Hindlimb muscle (tissue), 1 donor: ENCODE measurements at places on chromosomes 12 and 14.

- DNase-seq, result no peak
These were observed 188.0 kb downstream of the TTC8 start for GRCh38 chr14:89012282-89013097.

DNA sequence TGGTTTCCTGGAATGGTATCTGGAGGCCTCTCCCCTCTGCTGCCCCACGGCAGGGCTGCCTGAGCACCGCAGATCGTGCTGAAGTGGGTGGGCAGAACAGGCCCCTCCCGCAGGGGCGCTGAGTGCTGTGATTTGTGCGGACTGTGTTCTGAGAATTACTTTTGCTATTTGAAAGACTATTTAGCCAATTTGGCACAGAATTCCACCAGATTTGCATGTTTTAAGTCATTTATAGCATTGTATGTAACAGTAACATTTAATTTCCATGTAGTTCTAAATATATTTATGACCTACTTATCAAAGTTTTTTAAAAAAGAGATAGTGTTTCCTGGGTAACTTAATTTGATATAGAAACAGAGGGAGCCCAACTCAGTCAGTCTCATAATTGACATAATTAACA, 55.3 kb downstream of the TNFAIP2 start:
- DNase-seq, result no peak

GRCh38 chr12:10736463-10736862, 13.3 kb upstream of the YBX3 start:
- DNase-seq, result no peak

DNA sequence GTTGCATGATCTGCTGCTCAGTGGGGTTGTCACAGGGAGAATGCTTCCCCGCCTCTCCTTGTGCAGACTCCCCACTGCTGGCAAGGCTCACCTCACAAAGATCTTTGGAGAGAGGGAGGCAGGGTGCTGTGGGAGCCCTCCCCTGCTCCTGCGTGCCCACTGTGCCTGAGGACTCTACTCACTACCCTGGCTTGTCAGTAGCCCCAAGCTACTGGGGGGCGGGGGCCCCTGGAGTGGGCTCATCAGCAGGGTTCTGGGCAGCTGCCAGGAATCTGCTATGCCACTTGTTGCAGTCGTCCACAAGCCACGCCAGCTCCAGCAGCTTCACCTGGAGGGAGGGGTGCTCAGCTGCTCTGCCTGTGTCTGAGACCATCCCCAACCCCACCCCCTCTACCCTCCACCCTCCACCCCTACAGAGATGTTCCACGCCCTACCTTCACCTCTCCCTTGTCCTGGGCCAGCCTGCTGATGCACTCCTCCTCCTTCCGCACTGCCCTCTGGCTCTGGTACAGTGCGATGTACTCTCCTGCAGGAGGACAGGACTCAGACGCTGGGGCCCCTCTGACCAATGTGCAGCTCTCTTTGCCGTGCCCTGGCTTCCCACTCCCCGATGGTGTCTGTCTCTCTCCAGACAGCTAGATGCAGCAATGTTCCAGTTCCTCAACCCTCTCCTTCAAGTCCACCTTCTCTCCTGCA, 14.2 kb upstream of the BLTP3B start:
- DNase-seq, result no peak

DNA sequence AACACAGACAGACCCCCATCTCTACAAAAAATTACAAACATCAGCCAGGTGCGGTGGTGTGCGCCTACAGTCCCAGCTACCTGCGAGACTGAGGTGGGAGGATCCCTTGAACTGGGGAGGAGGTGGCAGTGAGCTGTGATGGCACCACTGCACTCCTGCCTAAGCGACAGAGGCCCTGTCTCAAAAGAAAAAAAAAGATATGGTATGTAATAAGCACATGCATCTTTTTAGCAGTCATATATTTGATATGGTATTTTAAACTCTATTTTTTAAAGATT, 7.2 kb downstream of the SLC15A4 start:
- DNase-seq, result no peak

GRCh38 chr12:91007531-91008290, 2.9 kb upstream of the EPYC start:
- no peak for DNase-seq

DNA sequence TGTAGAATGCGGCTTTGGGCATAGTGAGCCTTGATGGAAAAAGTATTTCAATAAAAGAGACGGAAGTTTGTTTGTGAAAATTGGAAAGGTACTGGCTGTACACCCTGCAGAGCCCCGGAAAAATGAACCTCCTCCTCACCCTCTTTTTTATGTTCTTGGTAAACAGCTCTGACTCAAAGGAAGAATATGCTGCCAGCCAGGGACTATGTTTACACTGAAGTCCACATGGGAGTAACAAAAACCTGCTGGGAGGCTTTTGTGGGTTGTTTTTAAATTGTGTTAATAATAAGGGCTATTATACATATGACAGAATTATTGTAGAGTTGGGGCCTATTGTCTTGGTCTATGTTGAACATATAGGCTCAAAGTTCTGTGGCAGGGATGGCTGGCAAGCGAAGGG, 70.7 kb downstream of the TTC8 start:
- no peak for DNase-seq

GRCh38 chr12:12721814-12722434, 4.8 kb downstream of the CDKN1B start:
- DNase-seq, result no peak

DNA sequence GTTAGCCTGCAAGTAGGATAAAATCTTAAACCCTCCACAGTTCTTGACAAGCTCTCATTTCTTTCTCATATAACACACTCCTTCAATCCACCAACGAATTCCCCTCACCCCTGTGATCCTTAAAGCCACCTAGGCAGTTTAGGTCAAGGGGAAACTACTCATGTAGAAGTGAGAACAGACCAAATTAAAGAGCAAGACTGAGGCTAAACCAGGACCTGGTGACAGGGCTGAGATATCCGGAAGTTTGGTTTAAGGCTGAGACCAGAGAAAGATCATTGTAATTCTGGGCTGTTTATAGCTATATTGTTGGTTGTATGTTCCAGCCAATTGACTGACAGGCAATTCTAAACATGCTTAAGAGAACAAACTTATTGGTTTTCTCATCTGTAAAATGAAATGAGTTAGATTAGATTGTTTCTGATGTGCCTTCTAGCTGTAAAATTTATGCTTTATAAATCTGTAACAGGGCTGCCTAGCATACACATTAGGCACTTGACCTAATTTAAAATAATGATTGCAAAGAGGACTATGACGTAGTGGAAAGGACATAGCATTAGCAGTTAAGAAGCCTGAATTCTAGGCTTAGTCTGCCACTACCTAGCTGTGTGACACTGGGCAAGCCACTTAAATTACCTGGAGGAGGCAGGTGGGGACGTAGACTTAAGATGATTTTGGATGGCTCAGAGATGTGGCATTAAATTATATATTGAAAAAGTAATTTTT, 53.9 kb upstream of the PTGR2 start:
- no peak for DNase-seq

- DNase-seq, result no peak
These were observed 60.7 kb upstream of the BDKRB2 start for GRCh38 chr14:96143906-96144305.

DNA sequence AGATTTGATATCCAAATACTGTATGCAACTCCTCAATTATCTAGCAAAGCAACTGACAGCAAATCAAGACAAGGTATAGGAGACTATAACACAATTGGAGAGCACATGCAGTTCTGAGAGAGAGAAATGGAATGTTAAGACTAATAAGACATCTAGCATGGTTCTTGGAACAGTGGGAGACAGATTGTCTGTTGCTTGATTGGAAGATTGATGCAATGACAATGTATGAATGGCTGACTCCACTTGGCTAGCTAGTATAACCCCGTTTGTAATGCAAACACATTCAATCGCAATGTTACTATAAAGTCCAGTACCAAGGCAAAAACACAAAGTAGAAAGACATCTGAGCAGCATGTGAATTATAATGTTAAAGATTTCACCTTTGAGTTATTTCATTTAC, 179.3 kb downstream of the RPL10L start:
- DNase-seq, result no peak

GRCh38 chr14:104504172-104504735, 75.3 kb upstream of the C14orf180 start:
- no peak for DNase-seq

- DNase-seq, result no peak
These were observed 1206.5 kb upstream of the FLRT2 start for GRCh38 chr14:84323450-84323849.
